GM04504 (cell line): ENCODE measurements at places on chromosomes 7 and 10.
A peak's percentile ranks its signal among the peaks of the same experiment; 100 is the strongest.

DNA sequence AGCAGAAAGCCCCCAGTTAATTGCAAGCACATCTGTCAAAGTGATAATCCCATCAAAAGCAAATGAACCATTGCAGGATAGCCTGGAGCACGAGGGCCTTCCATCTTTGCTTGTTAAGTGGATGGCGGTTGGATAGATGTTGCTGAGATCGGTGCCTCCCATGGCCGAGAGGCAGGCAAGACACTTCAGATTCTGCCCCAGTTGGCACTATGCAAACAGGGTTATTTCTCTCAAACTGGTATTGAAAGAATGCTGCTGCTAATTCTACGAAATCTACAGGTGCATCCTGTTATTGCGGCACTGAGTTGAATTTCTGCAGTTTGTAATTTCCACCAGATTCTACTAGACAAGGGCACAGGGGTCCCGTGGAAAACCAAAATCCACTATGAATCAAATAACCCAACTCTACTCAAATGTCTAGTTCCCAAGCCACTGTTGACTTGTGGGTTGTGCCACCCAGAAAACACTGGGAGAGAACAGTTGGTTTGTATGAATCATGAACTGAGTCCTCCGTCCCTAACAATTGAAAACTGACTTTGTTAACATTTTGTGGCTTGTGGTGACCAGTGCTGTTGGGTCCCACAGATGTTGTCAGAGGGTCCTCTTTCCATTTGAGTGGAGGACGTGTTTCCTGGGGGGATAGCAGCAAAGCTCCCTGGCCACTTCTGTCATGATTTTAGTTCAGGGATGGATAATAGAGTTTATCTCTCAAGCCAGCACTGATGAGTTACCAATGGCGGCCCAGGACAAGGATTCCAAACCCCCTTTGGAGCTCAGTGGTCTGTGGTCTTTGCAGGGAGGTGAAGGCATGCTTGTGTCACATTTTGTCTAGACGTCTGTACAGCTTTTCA is 7.1 kb upstream of the IL2RA start:
- no peak for DNase-seq

DNA sequence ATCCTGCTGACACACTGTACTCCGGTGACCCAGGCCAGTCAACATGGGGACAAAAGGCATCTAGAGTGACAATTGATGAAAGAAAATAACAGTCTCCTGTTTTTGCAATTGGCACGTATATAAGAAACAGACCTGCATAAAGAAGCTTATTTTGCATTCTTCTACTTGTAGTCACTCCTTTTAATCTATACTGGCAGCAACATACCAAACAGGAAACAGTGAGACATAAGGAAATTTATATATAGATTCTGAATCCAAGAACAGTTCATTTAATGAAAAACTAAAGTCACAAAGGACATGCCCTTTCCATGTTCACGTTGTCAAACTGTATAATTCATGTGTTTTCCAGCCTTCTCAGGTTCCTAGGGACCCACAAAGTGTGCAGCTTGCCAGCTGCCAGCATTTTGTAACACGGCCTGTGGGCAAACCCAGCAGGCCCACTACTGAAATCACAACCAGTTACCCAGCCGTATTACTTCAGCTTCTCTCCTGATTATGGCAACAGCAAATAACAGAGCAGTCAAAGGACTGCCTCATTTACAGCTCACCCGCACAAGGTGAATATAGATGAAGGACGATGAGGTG is 72.3 kb downstream of the AMPH start:
- DNase-seq, result no peak

GRCh38 chr7:44383566-44383965 is 58.2 kb upstream of the CAMK2B start:
- peak; percentile 62 for DNase-seq

DNA sequence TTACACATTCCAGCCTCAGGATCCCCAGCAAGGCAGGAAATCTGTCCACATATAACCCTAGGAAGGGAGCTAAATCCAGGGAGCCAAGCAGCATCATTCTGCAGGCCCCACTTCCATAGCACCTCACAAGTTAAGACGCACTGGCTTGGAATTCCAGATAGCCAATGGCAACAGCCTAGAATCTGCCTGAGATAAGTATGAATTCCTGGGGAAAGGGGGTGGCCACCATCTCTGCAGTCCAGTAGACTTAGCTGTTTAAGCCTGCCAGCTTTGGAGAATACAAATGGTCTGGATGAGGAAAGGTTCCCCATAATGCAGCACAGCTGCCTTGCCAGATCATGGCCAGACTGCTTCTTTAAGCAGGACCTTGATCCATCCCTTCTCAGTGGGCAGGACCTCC is 179.4 kb upstream of the PRSS1 start:
- no peak for DNase-seq

DNA sequence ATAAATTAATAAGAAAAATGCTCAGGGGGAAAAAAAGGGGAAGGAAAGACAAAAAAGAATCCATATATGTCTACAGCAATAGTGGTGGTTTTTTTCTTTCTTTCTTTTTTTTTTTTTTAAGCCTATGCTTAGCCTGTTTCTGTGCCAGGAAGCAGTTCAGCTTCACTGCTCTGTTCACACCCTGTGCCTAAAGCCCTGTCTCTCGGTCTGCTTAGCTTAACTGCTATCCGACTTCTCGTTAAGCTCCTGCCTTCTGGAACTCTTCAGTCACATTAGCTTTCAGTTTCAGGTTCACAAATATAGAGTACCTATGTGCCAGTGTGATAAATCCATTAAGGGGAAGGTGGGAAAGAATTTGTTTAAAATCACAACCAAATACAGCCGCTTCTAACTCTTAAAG is 26.5 kb upstream of the NRG3 start:
- no peak for DNase-seq

DNA sequence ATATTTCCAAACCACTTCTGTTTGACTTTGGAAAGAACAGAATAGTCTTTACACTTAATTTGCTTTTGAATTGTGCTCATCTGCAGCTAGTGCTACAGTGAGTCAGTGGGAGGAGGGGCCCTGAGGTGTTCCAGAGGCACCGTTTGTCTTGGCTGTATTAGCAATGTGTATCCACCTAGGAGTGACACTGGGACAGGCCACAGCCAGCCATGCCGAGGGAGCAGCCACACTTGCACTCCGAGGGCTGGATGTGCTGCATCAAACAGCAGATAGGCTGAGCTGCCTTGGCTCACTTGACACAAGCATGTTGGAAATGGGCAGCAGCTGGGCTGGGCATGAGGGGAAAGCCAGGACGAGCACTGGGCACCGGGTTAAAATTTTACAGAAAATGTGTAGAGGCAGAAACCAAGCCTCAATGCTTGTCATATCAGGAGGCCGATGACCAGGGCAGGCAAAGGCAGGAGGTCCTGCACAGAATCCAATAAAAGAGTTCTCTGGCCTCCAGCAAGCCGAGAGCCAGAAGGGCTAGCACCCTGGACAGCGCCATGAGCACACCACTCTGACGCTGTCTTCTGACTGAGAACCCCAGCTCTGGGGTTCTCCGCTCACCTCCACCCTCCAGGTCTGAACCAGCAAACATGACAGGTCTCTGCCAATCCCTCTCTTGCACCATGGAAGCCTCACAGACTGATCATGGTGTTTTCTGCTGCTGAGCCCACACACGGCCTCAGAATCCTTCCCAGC is 163.3 kb downstream of the GRID1 start:
- no peak for DNase-seq

DNA sequence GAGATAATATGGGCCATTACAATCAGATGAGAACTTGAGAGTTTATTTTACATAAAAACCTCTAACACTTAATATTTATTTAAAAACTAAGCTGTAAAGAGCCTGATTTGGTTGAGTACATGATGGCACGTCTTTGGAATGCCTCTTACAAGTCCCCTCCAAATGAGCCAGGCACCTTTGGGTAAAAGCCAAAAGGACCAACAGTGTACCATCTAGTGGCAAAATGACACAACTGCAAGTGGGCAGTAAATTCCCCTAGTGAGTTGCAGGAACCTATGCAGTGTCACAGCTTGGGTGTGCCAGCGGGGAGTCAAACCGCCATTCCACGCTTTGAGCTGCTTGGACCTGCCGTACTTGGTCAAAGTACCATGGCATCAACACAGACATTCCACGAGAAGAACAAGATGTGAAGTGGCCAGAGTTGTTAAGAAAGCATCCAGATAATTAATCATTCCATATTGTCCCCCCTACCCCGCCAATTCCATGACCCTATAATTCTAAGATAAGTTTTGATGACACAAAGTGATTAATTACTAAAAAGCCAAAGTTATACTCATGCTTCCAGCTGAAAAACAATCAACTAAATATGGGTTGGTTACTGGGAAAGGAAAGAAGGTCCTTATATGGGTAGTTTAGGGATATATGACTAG is 115.2 kb downstream of the SORBS1 start:
- DNase-seq, result peak; percentile 41

DNA sequence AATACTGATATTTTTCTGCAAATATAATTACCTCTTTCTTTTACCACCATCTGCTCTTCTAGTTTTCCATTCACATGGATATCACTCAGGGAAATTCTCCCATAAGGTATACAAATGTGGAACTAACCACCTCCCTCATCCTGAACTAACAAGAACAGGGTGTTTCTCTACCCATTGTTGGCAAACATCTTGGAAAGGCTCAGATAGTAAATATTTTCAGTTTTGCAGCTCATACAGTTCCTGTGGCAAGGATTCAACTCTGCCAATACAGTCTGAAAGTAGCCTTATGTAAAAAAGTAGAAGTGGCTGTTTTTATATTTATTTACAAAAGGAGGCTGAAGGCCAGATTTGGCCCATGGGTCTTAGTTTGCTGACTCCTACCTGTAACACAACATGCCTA is 513.0 kb upstream of the TEX47 start:
- no peak for DNase-seq

- DNase-seq, result no peak
Observed at GRCh38 chr7:89200758-89201157, 405.2 kb upstream of the TEX47 start.

DNA sequence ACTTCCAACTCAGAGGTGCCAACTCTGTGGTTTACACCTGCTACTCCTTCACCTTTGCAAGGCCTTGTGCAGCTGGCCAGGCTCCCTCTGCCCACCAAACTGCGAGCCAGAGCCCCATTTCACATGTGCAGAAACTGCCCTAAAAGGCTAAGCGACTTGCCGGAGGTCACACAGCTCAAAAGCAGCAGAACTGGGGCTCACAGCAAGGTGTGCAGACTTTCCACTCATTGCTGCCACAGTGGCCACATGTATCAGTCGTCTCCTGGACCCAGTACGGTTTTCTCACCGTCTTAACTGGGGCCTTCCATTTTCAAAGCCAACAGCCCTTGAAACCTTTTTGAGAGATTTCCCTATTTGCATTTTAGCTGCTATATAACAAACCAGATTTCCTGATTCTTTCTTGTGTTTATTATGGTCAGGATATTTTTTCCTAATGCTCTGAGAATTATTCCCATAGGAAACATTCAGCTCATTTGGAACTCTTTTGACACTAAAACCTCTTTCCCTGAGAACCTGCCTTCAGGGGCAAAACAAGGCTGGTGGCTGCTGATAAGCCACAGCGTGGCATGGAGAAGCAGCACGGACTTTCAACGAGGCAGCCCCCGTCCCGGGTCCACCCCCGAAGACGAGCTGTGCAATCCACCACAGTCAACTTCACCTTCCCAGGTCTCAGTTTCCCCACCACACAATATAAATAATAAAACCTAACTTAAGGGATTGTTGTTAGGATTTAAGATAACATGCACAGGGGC is 29.9 kb downstream of the SORBS1 start:
- no peak for DNase-seq

DNA sequence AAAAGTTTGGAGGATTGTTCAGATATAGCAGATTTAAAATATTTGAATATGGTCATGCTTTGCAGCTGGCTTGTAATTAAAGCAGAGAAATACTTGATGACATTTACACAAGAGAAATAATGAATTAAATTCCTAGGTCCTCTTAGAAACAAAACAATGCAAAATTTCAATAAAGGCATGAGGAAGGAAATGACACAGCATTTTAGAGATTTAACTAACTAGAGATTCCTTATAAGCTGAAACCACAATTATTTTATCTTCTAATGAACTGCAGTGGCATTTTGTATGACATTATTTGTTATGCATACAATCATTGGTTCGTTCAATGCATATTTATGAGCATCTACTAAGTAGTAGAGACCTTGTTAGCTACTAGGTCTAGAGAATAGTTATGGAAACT is 490.9 kb downstream of the ZWINT start:
- no peak for DNase-seq

DNA sequence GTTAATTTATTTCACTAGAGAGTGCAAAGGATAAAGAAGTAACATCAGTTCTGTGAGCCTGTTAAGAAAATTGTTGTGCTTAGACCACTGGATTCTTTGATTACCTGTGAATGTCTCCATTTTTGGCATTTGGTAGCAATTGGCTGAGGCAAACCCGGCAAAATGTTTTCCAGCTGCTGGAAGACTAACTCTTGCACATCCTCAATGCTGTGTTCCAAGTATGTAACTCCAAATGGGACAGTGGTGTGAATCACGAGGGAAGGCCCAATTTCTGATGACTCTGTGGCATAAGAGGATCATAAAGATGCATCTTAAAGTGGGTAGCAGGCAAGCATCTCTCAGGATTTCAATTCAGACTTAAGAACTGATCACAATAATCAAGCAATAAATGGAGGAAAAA is 268.8 kb downstream of the RNLS start:
- DNase-seq, result peak; percentile 11
